Bone marrow (tissue), 2 donors: ENCODE measurements at places on chromosomes 4 and X.
A peak's percentile ranks its signal among the peaks of the same experiment; 100 is the strongest.

- no peak for DNase-seq
Measured at GRCh38 chr4:3021127-3021526, 53.2 kb downstream of the HTT-AS start.

- DNase-seq: no peak
Measured at GRCh38 chr4:107922486-107923473, 8.6 kb upstream of the CYP2U1 start.

DNA sequence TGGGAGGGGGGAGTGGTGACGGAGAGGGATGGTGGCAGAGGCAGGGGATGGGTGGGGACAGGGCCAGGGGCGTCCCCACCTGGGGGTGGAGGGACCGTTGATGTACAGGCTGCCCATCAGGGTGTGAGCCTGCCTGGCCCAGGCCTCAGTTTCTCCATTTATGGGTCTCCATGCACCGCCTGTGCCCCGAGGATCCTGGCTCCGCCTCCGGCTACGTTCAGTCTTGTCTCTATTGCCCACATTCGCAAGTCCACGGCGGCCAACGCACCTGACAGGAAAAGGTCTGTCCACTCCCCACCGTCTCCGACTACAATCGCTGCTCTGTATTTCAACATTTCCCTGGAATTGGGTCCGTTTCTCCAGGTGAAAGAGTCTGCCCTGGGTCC lies 96.3 kb upstream of the NKX1-1 start:
- DNase-seq: no peak

DNA sequence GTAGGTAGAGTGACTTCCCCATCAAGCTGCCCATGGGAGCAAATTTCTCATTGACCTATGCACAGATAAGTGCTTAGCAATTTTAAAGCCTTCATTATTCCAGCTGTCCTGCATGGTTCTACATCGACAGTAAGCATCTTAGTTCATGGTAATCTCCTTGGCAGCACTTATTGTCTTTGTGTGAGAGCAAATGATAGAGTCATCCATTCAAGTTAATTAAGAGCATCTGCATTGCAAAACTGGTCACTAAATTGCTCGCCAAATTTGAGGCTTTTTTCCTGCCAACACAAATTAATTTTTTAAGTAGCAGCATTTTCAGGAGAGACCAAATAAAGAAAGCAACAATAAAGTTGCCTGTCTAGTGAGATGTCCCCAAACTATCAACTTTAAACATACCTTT lies 76.7 kb downstream of the SH3BGRL start:
- no peak for DNase-seq

DNA sequence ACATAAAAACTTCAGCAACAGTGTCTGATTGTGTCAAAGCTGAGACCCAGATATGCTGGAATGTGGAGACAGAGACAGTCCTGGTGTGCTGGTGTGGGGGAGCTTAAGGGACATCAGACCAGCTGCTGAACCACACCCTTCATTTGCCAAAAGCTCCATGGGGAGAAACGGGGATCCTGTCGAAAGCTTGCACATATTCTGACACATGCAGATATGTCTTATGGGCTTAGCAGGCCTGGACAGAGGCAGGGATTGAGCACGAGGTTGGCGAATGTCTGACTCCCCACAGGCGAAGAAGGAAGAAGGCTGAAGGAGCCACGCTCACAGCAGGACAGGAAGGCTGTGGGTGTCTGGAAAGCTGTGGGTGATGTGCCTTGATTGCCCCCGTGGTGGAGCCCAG lies 72.1 kb upstream of the ACSL1 start:
- no peak for DNase-seq

DNA sequence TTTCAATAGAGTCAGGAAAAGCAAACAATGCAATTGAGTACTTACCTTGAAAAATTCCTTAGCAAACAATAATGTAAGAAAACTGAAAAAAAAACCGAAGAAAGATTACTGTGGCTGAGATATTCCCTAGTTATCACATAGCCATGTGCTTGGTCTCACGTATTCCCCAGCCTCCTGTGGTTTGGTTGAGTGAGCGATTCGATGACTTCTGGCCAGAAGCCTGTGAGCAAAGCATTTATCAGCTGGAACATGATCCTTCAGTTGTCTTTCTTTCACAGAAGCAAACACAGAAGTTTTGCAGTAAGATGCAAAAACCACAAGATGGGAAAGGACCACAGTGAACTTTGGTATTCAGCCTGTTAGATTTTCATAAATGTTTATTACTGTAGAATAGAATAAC lies 1754.3 kb upstream of the AGA start:
- DNase-seq: no peak

GRCh38 chr4:147590249-147590920 lies 26.8 kb upstream of the TMEM184C start:
- peak; percentile 8 for DNase-seq
